ENCODE measurements at places on chromosomes 7 and 10. TPM values are rescaled to one million over a fixed set of nuclear protein-coding genes. Genes with fewer than 3 reads are reported as not detected.
A peak's percentile ranks its signal among the peaks of the same experiment; 100 is the strongest.

- H3K4me1 ChIP-seq: peaks cover 18% of the 10 kb centered on the region
- no peak overlapping the region for H3K4me3 ChIP-seq
- DNase-seq: peak; percentile 68
- H3K27ac ChIP-seq: no peak overlapping the region
- H3K27me3 ChIP-seq: no peaks in the 10 kb centered on the region
These were observed 193.2 kb downstream of the CREB5 start for GRCh38 chr7:28605427-28606085.

DNA sequence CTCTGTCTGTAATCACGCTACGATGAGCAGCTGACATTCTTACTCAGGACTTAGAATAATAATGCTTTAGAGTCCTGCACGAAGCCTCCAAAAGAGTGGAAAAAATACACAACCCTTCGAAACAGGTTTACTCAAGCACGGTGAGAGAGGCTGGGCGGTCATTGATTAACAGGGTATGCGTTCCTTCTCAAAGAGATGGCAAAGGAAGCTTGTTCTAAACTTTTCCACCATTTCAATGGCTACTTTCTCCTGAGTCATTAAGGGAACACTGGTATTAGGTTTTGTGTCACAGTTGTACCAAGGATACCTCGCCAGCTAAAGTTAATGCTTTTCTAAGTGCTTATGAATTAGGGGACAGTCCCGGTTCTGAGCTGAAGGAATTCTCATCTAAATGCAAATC is 141.9 kb upstream of the RHEB start:
- no peak overlapping the region for H3K4me3 ChIP-seq
- no peaks in the 10 kb centered on the region for H3K4me1 ChIP-seq
- DNase-seq: peak; percentile 25
- H3K27ac ChIP-seq: no peak overlapping the region
- H3K36me3 ChIP-seq: no peaks in the 10 kb centered on the region

DNA sequence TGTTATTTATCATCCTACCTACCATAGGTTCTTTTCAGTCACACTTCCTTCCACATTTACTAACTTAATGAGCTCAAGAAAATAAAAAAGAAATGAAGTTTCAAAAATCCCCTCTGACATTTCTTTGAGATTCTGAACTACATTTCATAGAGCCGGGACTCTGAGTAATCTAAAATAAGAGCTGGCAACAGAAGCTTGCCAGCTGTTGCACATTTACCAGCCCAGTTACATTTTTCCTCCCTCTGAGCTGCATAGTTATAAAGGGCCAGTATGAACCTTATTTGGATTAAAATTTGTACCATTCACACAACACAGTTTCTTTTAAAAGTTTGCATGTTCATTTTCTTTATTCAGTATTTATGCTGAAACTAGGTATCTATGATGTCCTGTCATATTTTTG is 119.5 kb upstream of the CAV2 start:
- no peak overlapping the region for H3K27ac ChIP-seq
- no peaks in the 10 kb centered on the region for H3K36me3 ChIP-seq
- no peak overlapping the region for H3K4me3 ChIP-seq

GRCh38 chr10:8278099-8278498 is 223.6 kb downstream of the GATA3 start:
- H3K4me1 ChIP-seq: no peaks in the 10 kb centered on the region
- no peak overlapping the region for H3K27ac ChIP-seq
- H3K4me3 ChIP-seq: no peak overlapping the region
- DNase-seq: no peak

GRCh38 chr10:114930320-114930719 is 7.7 kb upstream of the TRUB1 start:
- no peak for DNase-seq
- no peak overlapping the region for H3K4me3 ChIP-seq
- no peaks in the 10 kb centered on the region for H3K36me3 ChIP-seq
- H3K27ac ChIP-seq: no peak overlapping the region
- no peaks in the 10 kb centered on the region for H3K27me3 ChIP-seq
- H3K4me1 ChIP-seq: peaks cover 3% of the 10 kb centered on the region

GJD4 gene
- not detected for total RNA-seq

ASZ1 gene
- 0.40 TPM for total RNA-seq

CYP3A7 gene
- total RNA-seq: 0.71 TPM

PAPSS2 gene
- 107 TPM for total RNA-seq
